Midbrain (tissue), 1 donor: ENCODE measurements at places on chromosomes 16 and 17.

GRCh38 chr17:40622509-40622928 is 25.1 kb downstream of the SMARCE1 start:
- DNase-seq: no peak

DNA sequence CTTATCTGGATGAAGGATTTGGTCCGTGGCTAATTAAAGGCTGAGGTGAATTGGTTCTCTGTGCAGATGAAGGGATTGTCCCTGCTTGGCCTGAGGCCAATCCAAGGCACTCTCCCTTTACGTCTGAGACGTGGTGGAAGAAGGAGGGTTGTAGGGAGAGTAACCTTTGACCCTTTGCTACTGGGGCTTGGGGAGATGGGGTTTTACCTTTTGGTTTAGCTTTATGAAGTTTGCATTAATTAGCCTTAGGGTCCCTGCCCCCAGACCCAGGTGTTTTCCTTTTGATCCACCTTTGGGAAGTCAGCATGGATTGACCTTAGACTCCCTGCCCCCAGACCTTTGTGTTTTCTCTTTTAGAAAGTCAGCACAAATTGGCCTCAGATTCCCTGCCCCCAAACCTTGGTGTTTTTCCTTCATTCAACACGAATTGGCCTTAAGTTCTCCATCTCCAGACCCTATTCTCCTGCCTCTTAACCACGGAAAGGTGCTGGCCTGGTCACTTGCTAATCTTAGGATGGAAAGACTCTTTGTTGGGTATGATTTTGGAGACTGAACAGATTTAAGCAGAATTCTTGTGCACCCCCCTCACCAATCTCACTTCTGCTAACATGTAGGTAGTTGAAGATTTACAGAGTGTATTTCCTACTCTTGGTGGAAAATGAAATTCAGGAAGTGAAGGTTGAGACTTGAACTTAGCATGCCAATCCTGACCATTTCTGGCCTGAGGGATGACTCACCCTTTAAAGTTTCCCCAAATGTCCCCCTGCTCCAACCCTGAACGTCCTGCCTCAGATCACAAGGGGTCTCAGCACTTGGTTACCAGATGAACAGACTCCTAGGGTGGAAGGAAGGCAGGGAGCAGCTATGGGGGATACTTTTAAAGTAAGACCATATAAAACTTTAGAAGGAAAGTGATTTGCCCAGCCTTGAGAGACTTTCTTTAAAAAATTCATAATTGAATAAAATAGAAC is 23.1 kb upstream of the MMD start:
- DNase-seq: no peak

DNA sequence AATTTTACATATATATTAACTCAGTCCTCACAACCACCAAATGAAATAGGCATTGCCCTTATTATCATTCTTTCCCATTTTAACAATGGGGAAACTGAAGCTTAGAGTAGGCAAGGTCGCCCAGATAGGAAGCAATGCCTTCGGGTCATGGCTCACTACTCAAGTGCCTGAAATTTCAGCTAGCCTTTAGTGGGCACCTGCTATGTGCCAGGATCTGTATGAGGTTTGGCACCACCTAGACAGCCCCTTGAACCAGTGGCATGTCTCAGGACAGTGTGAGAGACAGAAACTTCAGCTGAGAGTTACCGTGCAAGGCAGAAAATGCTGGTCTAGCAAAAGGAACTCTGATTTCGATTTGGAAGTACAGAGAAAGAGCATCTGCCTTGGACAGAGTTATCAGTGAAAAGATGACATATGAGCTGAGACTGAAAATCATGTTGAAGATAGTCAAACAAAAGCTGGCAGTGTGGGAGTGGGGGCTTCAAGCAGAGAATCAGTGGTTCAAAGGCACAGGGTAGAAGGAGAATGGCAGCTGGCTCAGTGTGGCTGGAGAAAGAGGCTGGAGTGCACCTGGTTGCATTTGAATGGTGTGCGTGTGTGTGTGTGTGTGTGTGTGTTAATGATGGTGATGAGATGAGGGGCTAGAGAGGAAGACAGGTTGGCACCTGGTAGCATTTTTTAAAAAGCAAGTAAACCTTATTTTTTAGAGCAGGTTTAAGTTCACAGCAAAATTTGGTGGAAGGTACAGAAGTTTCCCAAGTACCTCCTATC is 29.1 kb downstream of the CDH13 start:
- no peak for DNase-seq

GRCh38 chr16:48369765-48370164 is 15.4 kb downstream of the SIAH1 start:
- no peak for DNase-seq

DNA sequence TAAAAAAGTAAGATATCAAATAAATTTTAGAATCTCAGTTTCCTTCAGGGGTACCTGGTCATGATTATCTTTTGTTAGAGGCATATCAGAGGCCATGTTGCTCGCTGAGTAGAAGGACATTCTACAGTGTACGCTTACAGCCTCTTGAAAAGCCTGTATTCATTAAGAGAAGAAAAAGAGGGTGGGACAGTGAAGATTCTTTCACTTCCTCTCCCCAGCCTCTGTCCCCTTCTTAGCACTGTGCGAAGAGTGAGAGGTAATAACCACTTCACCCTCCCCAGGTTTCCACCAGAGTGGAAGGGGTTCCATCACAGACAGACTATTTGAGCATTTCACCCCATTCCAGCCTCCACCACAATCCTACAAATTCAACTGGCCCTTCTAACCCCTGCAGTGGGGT is 4.8 kb upstream of the LPO start:
- no peak for DNase-seq

DNA sequence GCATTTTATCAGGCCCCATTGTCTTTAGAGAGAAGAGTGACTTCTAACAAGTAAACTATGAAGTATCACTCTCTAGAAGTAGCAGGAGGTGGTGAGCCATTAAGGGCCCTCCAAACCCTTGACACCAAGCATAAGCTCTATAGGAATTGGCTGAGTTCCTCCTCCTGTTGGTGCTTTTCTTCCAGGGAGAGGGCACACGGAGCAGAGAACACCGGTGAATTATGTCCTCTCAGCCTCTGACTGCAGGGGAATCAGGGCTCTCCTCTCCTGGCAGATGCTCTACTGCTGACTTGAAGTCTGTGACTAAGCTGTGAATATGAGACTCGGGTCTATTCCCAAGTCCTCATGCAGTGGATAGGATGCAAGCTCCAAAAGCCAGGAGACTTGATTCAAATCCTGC is 32.3 kb downstream of the CHD9 start:
- no peak for DNase-seq

DNA sequence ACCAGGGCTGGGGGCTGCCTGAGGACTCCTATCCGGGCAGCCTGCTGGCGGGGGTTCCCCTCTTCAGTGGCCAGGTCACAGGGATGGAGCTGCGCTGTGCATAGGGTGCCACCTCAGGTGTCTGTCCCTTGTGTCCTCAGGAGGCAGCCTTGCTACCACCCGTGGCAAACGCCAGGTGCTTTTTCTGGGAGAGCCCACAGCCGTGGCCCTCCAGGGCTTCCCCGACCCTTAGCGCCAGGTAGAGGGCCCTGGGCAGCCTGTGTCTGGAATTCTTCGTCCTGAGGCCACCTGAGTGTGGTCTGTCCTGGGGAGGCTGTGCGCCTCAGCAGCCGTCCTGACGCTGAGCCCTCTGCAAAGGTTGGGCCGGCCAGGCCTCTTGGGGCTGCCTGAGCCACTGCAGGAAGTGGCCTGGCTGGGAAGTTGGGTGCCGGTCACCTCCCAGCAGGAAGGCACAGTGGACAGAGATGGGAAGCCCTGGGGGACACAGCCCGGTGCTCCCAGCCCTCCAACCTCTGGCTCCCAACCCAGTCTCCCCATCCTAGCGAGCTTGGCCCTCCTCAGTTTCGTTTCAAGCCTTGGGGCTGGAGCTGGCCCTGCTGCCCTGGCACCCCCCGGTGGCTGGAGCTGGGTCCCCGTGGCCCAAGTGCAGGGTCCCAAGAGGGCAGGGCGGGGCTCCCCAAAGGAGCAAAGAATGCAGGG is 7.6 kb upstream of the BAIAP3 start:
- DNase-seq: no peak

DNA sequence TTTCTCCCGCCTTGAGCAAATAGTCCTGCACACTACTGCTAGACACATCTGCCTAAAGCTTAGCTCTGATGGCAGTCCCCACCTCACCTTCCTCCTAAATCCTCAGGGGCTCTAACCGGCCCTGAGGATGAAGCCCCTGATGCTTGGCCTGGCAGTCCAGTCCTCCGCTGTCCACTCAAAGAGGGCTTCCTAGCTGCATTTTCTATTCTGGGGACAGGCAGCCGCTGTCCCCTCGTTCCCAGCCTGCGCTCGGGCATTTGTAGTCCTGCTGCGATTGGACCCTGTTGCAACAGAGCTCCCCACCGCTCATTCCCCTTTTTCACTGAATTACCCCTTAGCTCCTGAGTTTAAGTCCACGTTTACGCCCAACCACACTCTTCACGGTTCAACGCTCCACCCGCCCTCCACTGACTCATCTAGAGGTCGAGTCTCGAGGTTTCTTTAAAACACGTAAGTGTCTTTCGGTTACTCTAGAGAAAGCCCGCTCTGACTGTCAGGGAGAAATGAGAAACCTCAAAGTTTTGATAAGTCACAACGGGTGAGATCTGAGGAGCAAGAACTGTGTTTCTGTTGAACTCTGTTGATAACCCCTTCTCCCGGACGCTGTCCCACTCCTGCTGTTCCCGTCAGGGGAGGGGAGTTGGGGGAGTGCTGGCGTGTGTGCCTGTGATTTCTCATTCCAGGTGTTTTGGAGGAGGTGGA is 4.5 kb downstream of the CCR7 start:
- no peak for DNase-seq
